ENCODE measurements at places on chromosomes 1 and 21.

DNA sequence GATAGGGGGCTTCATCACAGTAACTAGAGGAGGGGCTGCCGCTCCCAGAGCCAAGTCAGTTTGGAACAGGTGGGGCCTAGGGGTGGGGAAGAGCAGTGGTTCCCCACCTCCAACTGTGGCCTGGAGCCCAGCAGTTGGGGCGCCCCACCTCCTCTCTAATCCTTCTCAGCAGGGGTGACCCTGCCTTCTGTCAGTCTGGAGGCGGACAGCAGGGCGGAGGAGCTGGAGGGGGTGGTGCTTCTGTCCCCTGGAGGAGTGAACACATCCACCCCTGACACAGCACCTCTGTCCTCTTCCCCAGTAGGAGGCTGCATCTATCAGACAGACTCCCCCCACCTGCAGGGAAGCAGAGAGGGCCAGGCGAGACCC lies 73.8 kb downstream of the MRPL37 start:
- DNase-seq, result peak; percentile 91

DNA sequence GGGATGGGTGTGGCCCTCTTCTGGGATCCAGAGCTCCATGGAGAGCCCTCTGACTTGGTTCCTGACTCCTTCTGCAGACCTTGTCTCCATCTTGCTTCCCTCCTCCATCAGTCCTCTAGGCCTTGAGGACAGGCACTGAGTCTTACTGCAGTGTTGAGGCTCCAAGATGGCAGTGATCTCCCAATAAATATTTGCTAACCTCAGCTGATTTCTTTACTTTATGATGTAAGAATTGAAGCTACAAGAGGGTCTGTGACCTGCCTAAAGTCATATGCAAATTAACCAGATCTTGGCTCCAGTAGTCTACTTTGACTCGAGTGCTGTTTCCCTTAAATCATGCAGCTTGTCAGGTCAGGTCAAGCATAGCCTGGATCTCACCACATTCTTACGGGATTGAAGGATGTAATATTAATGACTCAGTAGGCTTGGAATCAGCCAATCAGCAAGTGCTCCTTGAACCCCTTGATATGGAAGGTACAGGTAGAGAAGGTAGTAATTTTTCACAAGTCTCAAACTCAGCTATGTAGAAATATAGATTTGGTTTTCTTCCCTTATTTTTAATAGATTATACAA lies 93.0 kb downstream of the CLIC6 start:
- DNase-seq, result no peak

DNA sequence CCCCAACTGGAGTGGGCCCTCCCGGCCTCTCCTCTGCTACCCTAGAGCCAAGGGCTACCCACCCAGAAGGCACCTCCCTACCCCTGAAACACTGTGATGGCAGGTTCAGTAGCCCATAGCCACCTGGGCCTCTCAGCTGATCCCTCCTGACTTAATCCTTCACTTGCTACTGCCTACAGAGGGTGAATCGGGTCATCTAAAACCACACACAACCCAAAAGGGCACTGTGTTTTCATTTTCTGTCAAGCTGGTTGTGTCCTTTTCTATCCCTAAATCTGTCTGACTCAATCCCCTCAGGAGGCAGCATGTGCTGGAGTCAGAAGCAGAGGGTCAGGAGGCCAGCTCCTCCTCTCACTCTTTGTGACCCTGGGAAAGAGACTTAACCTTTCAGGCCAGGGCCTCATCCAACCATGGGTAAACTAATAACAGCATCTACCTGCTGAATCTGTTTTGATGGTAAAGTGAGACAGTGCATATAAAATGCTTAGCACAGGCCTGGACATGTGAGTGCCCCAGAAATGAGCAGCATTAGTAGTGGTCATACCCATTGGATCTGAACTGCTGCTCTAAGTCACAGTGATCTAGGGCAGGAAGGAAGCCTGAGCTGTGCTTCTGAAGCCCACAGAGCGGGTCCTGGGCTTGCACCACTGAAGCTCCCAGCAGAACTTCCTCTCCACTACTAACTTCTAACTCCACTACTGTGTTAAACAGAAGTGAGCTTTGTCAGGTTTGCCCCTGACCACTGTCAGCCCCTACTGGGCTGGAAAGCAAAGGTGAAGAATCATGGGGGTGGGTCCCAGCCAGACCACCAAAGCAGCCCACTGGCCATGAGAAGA lies 11.0 kb downstream of the PMVK start:
- no peak for DNase-seq

DNA sequence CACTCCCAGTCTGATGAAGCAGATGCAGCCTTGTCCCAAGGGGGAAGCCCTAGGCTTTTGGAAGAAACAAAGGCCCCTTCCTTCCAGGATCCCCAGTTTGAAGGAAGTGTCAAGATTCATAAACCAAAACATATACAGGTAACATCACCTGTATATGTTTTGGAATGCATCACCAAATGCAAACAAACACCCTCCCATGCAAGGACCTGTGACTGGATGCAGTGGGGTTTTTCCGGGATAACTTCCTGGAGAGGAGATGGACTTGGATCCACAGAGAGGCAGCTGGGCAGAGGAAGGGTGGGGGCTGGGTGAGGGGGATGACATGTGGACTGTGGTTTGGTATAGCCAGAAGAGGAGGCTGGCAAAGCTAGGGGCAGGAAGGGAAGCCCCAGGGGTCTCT lies 1.5 kb upstream of the PLA2G2F start:
- DNase-seq, result no peak

DNA sequence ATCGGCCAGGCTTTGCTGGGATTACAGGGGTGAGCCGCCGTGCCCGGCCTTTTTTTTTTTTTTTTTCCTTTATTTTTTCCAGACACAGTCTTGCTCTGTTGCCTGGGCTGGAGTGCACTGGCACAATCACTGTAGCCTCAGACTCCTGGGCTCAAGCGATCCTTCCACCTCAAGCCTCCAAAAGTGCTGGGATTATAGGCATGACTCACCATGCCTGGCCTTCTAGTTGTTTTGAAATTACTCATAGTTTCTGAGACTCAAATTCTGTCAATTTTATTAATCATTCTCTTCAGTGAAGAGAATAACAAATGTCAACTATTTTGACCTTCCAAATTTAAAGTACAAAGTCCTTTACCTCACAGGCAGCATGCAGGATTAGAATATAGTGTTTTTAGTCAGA lies 374.5 kb downstream of the PLA2G4A start:
- DNase-seq, result no peak

DNA sequence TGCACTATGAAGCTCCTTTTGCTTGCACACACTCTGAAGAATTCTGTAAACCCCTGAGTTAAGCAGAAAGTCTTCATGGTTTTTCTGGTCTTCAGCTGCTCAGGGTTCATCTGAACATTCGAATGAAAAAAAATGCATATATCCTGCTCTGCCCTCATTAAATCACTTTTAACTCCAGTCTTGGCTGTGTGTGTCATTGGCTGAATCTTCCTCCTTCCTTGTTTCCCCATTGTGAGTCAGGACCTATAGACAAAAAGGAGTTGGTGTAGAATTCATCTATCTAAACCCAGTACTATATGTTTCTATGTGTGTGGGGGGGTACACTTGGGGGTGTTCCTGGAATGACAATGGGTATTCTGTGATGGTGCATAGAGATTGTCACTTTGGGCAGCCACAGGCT lies 6.6 kb upstream of the SPRR1B start:
- no peak for DNase-seq

DNA sequence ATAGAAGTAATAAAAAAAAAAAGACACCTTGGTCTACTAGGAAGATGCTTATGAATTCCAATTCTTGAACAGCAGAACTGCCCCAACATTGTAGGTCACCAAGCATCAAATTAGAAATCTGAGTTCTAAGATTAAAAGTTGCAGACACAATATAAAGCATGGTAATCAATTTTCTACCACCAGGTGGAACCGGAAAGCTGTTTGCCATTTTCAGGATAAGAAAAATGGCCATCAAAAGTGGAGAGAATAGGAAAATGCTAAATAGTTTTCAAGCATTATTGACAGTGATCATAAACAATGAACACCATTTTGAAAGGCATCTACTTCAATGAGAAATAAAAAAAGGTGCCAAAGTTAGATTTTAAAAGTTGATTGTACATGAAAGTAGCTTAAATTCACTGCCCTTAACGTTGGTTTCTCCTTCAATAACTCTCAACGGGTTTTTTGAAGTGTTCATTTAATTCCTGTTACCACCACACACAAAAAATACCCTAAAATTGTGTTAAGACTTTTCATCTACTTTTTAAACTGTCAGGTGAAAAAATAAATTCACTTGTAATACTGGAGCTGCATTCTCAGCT lies 252.9 kb downstream of the KCNT2 start:
- peak; percentile 1 for DNase-seq

GRCh38 chr1:208078752-208079151 lies 165.4 kb downstream of the PLXNA2 start:
- DNase-seq, result no peak
